ENCODE measurements at places on chromosomes 5 and 9.

- no peak for DNase-seq
Measured at GRCh38 chr5:120345947-120346346, 118.2 kb upstream of the PRR16 start.

- peak; percentile 11 for DNase-seq
Measured at GRCh38 chr5:128436749-128437188, 101.3 kb downstream of the FBN2 start.

DNA sequence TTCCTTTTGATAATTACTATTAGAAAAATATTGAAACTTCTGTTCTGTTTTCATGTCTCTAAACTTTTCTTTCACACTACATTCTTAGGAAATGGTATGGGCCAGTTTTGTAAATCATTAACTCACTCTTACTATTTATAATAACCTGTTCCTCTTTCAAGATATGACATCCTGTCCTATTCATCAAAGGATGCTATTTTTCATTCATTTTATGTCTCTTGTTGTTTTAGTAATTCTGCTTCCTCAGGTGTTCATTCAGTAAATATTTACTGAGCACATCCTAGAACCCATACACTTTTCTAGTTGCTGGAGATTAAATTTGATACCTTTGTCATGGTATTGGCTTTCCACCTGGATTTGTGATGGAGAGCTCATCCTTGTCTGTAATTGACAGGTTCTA lies 58.0 kb downstream of the GDA start:
- no peak for DNase-seq

- DNase-seq: peak; percentile 8
Measured at GRCh38 chr5:132905938-132906337, 32.5 kb downstream of the LEAP2 start.

DNA sequence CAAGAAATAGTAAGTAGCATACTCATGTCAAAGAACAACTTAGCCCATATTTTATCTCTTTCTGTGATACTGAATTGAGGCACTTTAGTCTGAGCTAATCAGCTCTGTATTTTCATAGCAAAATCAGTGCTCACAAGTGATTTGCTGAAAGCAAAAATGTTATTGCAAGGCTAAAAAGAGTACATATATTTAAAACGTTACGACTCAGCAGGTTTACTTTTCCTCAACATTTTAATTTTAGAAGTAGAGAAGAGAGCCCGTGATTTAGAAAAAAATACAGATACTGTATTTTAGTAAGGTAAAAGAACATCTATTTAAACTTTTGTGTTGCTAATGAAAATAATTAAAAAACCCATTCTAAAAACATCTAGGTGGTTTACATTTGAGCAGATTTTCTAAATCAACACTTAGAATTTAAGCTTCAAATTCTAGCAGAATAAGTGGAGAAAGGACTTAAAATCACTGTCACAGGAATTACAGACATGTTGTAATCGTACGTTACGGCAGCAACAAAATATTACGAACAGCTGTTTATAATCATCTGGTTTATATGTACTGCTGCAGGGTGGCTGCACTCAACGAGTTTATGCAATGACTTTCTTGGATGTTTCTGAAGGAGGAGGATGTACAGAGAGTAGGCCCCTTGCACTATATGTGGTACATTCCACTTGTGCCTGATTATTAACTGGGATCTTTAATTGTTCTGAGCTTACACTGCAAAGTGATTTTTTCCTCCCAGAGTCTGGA lies 20.1 kb downstream of the SREK1 start:
- peak; percentile 19 for DNase-seq

GRCh38 chr9:93976973-93977372 lies 21.8 kb upstream of the BARX1 start:
- no peak for DNase-seq

DNA sequence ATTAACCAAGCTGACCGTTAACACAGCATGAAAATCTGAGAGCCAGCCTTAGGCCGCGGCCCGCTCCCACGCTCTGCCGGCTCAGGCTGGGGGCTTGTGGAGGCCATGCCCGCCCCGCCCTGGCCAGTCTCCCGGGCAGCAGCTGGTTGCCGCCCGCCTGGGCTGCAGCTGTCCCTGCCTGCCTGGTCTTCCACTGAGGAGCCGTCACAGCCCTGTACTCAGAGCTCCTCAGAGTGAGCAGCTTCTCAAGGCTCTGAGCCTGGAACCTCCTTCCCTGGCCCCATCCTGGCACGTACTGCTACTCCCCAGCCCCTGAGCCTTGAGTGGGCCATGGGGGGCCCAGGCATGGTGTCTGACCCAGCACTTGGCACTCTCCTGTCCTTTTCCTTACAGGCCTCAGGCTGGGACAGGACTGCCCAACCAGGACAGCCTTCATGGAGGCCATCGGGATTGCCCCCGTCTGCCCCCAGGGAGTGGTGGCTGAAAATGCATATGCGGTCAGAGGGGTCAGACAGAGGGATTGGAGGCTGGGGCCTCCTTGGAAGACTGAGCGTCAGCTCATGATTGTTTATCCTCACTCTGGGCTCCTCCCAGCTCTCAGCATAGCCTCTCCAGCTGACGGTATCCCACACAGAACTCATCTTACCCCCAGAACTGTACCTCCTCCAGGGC lies 11.9 kb downstream of the FGFR4 start:
- peak; percentile 60 for DNase-seq

Measured in AG08396 (cell line).